ENCODE measurements at places on chromosomes 3 and 15.

- DNase-seq = peak; percentile 46
These were observed 30.8 kb upstream of the PSTPIP1 start for GRCh38 chr15:76964157-76964556.

DNA sequence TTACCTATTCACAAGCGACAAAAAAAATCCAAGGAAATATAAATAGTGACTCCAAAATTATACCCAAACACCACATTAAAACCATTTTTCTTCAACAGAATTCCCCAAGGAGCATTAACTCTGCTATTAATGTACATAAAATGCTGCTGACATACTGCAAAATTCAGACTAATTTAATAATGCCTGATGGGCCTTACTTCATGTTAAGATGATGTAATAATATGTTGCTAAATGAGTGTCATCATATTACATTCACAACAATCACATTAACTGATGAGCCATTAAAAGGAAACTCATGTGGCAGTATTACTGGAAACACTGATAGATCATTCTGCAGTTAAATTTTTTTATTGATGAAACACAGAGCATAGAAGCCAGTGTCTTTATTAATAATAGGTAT, 204.9 kb upstream of the CGNL1 start:
- DNase-seq = no peak

DNA sequence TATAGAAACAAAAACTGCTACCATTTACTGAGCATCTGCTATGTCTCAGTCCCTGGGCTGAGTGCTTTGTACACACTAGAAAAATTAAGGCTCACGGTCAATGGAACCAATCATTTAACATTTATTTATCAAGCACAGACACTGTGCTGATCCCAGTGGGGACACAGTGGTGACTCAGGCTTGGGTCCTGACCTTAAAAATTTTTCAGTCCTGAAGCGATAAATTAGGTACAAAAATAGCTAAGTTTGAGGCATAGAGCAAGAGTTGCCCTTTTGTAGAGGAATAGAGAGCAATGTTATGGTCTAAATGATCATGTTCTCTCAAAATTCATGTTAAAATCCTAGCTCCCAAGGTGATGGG, 85.1 kb downstream of the CRYGS start:
- DNase-seq = no peak

DNA sequence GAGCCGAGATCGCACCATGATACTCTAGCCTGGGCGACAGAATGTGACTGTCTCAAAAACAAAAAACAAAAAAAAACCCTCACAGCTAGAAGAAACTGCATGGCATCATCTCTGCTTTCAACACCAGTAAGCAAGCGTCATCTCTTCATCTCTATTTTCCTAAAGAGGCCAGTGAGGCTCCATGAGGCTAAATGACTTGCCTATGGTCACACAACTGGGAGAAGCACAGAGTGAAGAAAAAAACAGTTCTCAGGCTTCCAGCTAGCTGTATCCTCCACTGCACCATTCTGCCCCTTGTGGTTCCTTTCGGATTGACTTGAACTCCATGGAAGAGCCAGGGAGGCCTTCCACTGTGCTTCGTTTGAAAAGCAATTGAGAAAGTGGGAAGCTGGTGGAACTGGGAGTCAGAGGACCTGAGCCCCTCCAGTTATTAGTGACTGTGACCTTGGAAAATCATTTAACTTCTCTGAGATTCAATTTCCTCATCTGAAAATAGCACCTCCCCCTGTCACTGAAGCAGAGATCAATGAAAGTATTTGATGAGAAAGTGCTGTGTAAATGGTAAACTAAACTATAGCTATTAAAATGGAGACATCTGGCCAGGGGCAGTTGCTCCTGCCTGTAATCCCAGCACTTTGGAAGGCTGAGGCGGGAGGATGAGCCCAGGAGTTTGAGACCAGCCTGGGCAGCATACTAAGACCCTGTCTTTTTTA, 32.1 kb upstream of the DENND4A start:
- peak; percentile 86 for DNase-seq

DNA sequence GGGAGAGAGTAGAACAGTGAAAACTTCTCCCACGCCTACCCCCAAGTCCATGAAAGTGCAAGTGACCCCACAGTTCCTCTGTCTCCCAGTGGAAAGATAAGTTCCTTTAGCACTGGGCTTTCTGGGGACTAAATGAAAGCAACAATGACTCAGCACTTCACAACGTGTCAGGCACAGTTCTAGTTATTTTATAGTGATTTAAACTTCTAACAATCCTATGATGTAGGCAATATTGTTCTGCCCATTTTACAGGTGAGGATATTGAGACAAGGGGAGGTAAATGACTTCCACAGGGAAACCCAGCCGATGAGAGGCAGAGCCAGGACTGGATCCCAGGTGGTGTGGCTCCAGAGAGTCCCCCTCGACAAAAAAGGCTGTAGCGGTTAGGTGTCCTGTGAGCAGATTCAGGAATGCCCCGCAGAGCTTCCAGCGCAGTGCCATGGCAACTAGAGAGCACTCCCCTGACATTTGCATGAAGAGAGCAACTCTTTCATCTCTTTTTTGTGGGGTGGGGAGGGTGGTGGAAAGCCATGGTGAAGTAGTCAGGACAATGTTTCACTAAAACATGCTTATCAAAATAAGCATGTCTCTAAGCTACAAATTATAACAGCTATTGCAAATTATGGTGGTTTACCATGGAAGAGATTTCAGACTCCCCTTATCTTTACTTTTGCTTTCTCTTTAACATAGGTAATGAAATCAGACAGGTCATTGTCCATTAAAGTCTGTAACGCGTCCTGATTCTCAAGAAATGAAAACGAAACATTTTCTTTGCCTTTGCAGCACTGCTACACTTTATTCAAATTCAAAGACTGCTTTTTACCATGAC, 62.1 kb downstream of the NR2F2 start:
- no peak for DNase-seq

DNA sequence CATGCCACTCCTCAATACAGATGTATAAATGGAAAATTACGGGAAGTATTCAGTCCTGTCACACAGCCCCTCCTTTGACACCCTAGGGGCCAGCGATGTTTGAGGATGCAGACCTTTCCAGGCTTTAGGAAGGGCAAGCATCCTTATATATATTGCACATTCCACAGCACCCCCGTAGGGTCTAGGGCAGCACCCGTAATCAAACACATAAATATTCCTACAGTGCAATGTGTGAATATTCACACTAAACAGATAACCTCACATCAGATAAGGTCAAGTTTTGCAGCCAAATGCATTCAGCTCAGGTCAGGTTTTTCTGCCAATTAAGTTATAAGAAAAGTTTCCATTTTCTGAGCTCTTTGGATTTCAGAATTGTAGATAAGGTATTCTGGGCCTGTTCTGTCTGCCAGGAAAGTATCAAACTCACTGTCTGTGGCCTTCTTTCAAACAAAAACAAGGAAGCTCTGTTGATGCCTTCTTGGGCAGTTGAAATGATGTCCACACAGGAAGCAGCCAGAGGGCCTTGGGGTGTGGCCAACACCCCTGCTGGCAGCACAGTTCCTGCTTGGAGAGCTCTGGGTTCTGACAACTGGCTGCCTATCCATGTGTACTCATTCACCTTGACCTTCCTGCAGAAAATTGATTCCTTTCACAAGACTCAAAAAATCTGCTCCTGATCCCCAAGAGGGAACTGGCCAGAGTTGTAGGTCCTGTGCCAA, 427.0 kb downstream of the NTRK3 start:
- DNase-seq = peak; percentile 51

DNA sequence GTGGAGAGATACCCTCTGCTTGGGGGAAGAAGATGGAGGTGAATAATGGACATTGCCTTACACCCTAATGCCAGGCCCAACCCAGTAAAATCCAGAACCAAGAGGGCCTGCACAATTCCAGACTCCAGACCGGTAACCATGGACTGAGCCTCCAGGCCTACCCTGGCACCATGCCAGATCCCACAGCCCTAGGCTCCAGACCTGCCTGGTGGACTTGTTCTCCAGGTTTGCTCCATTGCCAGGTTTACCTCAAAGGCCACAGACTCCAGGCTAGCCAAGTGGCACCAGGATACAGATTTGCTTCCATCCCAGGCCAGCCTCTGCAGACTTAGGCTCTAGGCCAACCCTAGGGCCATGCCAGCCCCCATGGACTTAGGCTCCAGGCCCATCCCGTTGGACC, 14.0 kb downstream of the PLCH1 start:
- no peak for DNase-seq

DNA sequence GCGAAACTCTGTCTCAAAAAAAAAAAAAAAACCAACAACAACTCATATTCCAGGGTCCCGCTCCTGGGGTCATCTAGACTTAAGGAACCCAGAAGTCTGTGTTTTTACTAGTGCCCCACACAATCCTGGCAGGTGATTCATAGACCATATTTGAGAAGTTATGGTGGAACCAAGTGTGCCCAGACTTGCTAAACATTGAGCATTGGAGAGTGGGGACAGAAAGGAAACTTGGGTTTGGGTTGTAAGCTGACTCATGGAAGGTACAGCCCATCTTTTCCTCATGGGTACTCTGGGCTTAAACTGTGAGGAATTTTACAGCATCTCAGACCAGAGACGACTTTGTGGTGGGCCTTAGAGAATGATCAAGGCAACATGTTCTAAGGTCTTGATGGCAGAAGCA, 18.3 kb upstream of the IGF2BP2 start:
- no peak for DNase-seq

GRCh38 chr15:22850055-22850454, 11.6 kb downstream of the NIPA2 start:
- DNase-seq = peak; percentile 54

- DNase-seq = no peak
These were observed 1.4 kb downstream of the CRTC3 start for GRCh38 chr15:90531147-90531546.

- peak; percentile 61 for DNase-seq
These were observed 346.2 kb upstream of the CBLB start for GRCh38 chr3:106215047-106215446.

DNA sequence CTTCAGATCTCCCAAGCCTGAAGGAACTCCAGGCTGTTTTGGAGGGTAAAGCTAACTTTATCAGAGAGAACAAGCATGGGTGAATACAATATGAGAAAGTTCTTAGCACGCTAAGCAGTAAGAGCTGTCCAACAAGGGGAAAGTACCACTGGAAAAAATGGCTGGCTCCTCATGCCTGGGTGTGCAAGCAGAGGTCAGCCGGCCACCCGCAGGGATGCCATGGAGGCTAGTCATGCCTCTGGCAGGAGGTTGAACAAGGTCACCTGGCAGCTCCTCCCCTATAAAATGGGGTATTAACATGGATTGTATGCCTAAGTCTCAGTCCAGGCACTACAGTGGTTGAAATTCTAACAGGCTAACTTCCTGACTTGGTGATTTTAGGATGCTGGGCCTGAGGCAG, 75.4 kb upstream of the SLC6A1 start:
- DNase-seq = peak; percentile 9

- no peak for DNase-seq
These were observed 98.2 kb downstream of the SRGAP3 start for GRCh38 chr3:9151240-9151639.

DNA sequence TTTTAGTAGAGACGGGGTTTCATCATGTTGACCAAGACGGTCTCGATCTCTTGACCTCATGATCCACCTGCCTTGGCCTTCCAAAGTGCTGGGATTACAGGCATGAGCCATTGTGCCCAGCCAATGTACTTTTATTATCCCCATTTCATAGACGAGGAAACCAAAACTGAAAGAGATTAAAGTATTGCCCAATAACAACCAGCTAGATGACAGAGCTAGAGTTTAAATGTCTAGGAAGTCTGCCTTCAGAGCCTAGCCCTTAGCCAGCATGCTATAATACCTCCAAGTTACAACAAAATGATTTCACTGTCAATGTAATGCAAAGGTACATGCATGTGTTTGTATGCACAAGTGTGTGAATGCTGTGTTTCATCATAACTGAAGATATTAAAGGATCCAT, 389.4 kb upstream of the RBMS3 start:
- no peak for DNase-seq

DNA sequence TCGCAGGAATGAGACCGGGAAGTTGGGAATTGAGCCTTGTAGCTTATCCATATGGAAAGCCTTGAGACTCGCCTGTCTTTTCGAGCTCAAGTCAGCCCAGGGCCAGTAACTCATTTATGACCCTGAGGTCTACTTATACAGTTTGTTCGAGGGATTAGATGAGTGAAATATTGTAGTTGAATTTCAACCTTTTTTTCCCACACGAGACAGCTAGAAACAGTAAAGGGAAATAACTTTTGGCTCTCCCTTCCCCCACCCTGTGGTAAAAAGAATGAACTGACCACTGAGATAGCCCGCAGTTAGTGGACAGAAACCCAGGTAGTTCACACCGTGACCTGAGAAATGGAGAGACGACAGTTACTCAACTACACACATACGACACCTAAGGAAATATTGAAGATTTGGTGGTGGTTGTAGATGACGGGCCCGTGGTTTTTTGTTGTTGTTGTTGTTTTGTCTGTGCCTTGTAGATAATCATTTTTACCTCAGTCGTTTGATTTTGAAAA, 841 bp downstream of the EIF3J start:
- peak; percentile 47 for DNase-seq

- peak; percentile 27 for DNase-seq
These were observed 17.5 kb downstream of the COPS2 start for GRCh38 chr15:49137861-49138260.

GRCh38 chr15:48889925-48890324, 12.0 kb downstream of the EID1 start:
- no peak for DNase-seq

DNA sequence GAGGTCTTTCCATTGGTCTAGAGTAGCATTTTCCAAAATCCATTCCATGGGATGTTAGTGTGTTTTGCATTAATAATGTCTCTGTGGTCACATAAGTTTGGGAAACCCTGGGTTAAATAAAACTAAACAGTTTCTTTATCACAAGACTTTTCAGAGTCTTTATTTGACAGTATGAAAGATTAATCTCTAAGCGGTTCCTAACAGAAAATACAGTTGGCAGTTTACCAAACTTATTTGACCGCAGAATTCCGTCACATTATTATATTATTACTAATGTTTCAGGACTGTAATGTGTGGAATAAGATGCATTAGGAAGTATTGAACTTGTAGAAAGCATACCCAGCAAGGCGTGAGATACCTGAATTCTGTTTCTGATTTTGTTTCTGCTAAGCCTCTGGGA, 71.5 kb upstream of the ADAMTSL3 start:
- DNase-seq = peak; percentile 42

- no peak for DNase-seq
These were observed 38.6 kb downstream of the PRICKLE2 start for GRCh38 chr3:64186667-64187064.

GRCh38 chr15:72365844-72366243, 10.0 kb downstream of the HEXA start:
- DNase-seq = no peak

- DNase-seq = no peak
These were observed 96.6 kb downstream of the SEMA6D start for GRCh38 chr15:47813748-47814384.

DNA sequence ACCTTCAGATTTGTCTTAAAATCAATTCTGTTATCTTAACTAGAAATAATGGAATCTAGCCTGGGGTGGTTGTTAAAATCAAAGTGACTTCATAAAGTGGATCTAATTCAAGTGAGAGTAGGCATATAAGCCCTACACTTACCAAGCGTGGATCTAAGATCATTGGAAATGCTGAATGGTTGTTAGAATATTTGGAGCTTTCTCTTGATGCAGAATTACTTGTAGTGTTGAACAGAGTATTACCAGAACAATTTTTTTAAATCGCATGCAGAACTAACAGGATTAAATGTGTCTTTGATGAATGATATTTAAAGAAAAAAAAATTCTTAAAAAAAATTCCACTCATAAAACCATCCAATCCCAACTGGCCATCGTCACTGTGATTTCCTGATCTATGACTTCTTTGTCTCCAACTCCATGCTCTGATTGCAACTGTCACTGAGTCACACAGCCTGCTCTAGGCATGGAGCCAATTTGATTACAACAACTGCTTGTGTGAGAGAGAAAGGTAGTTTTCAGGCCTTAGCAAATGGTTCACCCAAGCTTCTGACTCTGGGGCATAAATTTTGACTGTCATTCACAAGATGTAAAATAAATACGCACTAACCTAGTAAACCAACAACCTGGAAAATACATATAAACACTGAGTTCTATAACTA, 25.9 kb upstream of the SPRED1 start:
- peak; percentile 84 for DNase-seq

All from choroid plexus epithelial cell (primary cell).